ENCODE measurements at places on chromosomes 5 and 9. TPM values are rescaled to one million over a fixed set of nuclear protein-coding genes. Genes with fewer than 3 reads are reported as not detected.

The NOTCH1 gene
- 8.0 TPM for polyA plus RNA-seq

DNA sequence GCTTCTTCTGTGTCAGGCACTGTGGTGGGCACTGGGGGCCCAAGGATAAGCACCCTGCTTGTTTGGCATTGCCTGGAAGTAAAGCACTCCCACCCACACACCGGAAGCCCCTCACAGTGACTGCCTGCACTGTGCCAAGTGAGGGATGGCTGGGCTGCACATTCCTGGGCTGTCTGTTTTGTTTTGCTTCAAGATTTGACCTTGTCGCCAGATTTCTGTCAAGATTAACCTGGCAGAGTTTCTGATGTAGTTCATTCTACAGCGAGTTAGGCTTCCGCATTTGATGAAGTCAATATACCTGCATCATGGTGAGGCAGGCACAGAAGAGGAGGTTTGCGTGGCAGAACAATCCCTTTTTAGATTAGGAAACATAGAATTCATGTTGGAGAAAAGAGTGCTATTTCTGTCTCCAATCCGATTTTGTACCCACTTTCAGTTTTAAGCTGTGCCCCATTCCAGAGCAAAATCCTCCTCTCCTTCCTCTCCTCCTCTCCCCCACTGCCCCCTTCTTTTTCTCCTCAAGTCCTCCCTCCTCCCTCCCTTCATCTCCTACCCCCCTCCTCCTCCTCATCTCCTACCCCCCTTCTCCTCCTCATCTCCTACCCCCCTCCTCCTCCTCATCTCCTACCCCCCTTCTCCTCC lies 14.4 kb upstream of the BOD1 start:
- DNase-seq = no peak

The PCDHGA7 gene
- 5.1 TPM for polyA plus RNA-seq

- DNase-seq = no peak
Observed at GRCh38 chr9:104798209-104798995, 34.5 kb downstream of the NIPSNAP3B start.

DNA sequence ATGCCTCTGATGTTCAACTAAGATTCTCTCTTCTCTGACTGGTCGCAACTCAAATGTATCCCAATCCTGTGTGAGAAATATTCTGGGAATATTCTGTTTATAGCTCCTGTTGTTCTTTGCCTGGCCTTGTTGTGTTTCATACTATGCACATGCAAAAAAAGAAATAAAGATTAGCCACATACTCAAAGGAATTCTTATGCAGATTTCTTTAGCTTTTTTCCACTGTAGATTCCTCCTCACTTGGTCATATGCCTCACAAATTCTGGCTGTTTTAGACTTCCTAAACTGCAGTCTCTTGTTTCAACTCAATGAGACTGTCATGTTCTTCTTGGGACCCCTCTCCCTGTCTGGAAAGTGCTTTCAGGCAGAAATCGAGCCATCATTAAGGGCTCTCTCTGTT lies 217.5 kb upstream of the SH3GL2 start:
- DNase-seq = no peak

- no peak for DNase-seq
Observed at GRCh38 chr5:170818232-170818631, 34.7 kb downstream of the GABRP start.

- no peak for DNase-seq
Observed at GRCh38 chr5:175544108-175544511, 65.8 kb downstream of the SFXN1 start.

DNA sequence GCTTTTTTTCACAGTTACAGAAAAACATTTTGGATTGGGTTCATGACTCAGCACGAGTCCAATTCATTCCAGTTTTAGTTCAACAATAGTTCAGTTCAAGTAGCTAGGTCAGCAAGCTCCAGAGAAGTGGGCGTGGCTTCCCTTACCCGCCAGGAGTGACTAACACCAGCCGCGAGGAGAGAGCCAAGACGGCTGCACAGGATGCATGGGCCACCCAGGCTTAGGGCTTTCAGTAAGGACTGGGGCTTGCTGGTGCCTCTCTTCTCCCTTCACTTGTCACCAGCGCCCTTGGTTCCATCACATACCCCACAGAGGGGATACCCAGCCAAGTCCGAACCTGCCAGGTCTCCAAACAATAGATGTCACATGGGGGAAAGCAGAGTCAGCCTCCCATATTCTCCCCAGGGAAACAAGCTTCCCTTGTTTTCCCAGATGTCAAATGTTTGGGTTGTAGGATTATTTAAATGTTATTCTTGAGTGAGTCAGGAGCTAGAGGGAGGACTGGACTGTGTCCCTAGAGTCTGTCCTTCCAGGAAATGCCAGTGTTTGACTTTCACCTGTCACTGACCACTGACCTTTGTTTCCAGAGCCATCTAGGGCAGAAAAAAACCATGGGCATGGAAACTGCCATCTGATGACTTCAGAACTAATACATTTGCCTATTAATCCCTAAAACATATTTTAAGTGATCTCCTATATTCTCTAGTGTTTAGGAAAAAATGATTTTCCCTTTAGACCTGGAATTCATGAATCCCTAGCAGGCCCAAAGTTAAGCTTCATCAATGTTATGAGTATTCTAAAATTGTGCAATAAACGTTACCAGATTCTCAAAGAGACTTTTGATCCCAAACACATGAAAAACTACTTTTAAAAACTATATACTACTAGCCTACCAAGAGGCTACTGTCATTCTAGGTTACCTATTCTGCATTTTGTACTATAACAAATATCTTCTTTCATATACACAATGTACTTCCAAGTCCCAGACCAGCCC lies 51.9 kb downstream of the NIPAL4 start:
- DNase-seq = peak; percentile 90

GRCh38 chr9:130235558-130236435 lies 29.8 kb upstream of the HMCN2 start:
- DNase-seq = peak; percentile 55

- DNase-seq = no peak
Observed at GRCh38 chr5:169763376-169764017, 126.4 kb downstream of the DOCK2 start.

The ANXA6 gene
- 171 TPM for polyA plus RNA-seq

DNA sequence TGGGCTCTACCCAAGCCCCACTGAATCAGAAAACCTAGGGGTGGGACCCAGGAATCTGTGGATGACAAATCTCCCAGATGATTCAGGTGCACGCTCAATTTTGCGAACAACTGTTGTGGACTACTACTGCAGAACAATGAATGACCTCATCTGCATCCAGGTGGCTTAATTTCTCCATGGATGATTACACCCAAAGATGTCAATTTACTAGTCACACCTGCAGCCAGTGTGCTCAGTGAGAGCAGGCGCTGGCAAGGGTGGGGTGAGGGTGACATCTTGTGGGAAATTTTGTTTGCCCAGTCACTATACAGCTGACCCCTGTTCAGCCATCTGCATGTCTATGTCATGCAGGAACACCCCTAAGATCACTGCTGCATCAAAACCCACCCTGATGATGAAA lies 118.2 kb downstream of the ENTREP1 start:
- DNase-seq = no peak

- no peak for DNase-seq
Observed at GRCh38 chr9:92538541-92538940, 2.8 kb upstream of the ECM2 start.

DNA sequence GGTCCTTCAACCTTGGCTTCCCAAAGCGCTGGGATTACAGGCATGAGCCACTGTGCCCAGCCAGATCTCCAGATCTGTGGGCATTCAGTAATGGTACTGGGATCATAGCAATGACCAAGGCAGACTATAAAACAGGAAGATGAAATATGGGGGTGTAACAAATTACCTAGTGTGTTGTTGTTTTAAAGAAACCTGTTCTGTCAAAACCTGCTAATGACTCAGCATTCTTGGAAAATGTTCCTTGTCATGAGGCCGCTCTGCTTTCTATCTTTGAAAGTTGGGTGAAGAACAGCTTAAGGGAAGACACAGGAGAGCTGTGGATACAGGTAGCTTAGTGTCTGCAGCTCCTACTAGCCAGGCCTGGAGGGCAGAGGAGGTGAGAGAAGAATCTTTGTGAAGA lies 19.4 kb downstream of the TARS1 start:
- DNase-seq = no peak

DNA sequence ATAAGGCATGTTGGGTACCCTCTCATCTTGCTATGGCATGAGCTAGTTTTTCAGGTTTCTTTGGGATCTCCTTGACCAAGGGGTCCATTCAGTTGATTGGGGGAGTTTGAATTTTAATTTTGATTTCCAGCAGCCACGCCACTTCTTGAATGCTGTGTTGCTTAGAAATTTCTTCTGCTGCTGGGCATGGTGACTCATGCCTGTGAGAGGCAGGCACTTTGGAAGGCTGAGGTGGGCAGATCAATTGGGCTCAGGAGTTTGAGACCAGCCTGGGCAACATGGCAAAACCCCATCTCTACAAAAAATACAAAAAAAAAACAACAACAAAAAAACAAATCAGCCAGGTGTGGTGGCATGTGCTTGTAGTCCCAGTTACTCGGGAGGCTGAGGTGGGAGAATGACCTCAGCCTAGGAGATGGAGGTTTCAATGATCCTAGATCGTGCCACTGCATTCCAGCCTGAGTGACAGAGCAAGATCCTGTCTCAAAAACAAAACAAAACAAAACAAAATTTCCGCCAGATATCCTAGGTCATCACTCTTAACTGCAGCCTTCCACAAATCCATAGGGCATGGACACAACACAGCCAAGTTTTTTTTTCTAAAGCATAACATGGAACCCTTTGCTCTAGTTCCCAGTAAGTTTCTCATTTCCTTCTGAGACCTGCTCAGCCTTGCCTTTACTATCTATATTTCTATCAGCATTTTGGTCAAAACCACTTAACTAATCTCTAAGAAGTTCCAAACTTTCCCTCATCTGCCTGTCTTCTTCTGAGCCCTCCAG lies 17.7 kb downstream of the TMC1 start:
- DNase-seq = no peak

The PCDHGA12 gene
- polyA plus RNA-seq = 3.2 TPM

DNA sequence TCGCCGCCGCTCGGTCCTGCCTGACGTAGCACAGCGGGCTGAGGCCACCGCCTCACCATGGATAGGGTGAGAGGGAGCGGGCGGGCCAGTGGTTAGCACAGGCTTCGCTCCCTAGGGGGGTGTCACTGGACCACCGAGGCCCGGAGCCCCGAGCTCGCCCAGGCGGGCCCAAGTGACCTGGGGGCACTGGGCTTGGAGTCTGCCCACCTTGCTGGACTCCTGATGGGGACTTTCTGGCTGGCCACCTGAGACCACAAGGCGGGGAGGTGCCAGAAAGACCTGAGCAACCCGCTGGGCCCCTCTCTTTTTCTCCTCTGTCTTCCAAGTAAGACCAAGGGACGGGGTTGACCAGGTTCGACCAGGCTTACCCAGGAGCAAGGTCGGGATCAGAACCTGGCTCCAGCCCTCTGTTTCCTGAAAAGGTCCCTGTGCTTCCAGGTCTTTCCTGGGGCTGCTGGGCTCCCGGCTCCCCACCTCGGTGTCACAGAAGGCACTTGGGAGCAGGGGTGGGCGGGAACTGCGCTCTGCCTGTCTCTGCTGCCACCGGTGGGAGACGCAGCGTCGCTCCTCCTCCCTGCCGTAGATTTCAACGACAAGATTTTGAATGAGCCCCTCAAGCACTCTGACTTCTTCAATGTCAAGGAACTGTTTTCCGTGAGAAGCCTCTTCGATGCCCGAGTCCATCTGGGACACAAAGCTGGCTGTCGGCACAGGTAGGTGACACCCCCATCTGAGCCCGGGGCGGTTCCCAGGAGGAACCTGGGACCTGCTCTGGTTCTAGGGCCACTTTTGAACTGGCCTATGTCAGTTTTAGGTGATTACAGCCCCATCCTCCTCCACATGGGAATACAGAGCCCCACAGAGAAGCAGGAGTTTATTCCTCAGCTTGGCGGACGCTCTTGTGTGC lies 1.0 kb downstream of the MRPS2 start:
- DNase-seq = no peak

The ZNF454 gene
- 1.8 TPM for polyA plus RNA-seq

- peak; percentile 62 for DNase-seq
Observed at GRCh38 chr5:119355685-119356611, at the start of gene TNFAIP8. Gene TNFAIP8, plus strand, starts transcription at chr5:119356019. Its CDS starts 72 bp downstream, at chr5:119356091.

GRCh38 chr9:35748858-35749514 lies at the start of the genes GBA2 and RGP1:
Gene GBA2, minus strand, starts transcription at chr9:35749228. Its CDS starts 524 bp downstream, at chr9:35748704.
Gene RGP1, plus strand, starts transcription at chr9:35749287. Its CDS starts 469 bp downstream, at chr9:35749756.
- DNase-seq = peak; percentile 93

DNA sequence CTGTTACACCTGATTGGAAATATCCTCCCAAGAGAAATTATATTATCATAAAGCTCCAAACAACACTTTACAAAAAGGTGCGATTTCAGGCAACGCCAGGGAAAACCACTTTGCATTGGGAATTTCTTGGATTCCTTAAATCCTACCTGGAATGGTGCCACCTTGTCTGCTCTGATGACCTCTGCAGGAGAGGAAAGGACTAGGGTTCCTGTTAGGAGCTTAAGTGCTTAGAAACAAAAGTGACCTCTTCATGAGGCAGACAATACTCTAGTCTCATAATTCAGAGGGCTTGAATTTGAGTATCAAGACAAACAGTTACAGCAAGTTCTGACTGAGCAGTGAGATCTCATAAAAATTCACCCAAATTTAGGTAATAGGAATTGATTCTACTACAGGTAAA lies 33.9 kb upstream of the GLIS3 start:
- no peak for DNase-seq

The STARD4 gene
- 18.2 TPM for polyA plus RNA-seq

The IL33 gene
- 14.0 TPM for polyA plus RNA-seq

GRCh38 chr5:34598177-34598794 lies 57.8 kb upstream of the RAI14 start:
- no peak for DNase-seq

The IFNK gene
- not detected for polyA plus RNA-seq

GRCh38 chr5:154608531-154609011 lies 130.5 kb upstream of the HAND1 start:
- DNase-seq = no peak

The BAAT gene
- polyA plus RNA-seq = 0.08 TPM

The PFN3 gene
- not detected for polyA plus RNA-seq

- DNase-seq = no peak
Observed at GRCh38 chr5:140986117-140986521, 19.8 kb downstream of the PCDHAC2 start.

DNA sequence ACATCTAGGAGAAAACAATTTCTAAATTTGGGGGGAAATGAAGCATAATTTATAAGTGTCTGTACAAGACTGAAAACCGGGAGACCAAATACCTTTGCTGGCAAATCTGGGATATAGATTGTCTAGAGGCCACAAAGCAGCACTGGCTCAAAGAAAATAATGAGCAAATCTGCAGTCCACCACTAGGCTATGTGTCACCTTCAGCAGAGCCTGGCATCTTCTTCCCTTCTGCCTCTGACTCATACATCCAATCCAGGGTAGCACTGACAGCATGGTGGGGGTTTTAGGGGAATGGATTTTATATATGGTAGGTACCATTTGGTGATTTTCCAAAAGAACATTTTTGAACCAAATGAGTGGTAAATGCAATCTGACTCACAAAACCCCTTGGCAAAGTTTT lies 12.8 kb downstream of the FAM81B start:
- no peak for DNase-seq

- DNase-seq = no peak
Observed at GRCh38 chr5:151708126-151708525, 21.4 kb upstream of the SPARC start.

All from heart left ventricle (tissue), 16 donors.